ENCODE measurements at places on chromosomes 1 and 21. TPM values are rescaled to one million over a fixed set of nuclear protein-coding genes. Genes with fewer than 3 reads are reported as not detected.

Gene PEAR1
- 15.8 TPM for total RNA-seq

DNA sequence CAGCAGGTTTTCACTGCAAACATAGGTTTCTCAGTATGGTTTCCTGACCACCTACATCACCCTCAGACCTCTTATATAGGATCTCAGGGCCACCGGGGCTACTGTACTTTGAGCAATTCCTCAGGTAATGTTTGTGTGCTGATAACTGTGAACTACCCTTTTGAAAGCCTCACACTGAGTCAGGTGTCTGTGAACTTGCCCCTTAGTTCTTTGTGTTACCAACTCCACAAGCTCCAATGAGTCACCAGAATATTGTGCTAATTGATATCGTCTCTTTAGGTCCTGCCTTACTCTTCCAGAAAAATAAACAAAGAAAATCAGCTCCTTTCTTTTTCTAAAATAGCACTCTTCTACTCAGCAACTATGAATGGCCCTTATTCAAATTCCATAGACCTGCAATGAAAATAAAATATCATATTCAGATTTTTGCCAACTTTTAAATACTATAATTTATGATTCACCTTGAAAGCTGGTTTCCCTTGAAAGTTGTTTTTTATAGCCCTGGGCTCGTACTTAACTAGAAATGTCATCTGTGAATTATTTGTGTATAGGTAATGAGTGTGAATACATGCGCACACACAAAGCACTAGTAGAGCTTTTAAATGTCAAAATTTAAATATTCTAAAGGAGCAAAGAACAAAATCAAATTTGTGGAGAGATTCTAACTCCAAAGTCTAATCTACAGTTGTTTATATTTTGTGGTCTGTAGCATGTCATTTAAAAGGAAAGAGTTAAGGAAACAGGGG lies 88.1 kb upstream of the WARS2 start:
- DNase-seq, result no peak

DNA sequence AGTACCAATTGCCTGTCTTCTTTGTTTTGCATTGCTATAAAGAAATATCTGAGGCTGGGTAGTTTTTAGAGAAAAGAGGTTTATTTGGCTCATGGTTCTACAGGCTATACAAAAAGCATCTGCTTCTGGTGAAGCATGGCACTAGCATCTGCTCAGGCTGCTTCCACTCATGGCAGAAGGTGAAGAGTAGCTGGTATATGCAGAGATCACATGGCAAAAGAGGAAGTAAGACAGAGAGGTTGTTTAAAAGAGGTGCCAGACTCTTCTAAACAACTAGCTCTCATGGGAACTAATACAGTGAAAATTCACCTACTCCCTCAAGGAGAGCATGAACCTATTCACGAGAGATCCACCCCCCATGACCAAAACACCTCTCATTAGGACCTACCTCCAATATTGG lies 56.7 kb upstream of the GUCA2B start:
- no peak for DNase-seq

- DNase-seq, result no peak
These were observed 92.3 kb upstream of the ESRRG start for GRCh38 chr1:216815260-216816131.

Gene TMPRSS15
- not detected for total RNA-seq

Gene PMVK
- total RNA-seq, result 17.6 TPM
